ENCODE measurements at places on chromosomes 7 and 10.

DNA sequence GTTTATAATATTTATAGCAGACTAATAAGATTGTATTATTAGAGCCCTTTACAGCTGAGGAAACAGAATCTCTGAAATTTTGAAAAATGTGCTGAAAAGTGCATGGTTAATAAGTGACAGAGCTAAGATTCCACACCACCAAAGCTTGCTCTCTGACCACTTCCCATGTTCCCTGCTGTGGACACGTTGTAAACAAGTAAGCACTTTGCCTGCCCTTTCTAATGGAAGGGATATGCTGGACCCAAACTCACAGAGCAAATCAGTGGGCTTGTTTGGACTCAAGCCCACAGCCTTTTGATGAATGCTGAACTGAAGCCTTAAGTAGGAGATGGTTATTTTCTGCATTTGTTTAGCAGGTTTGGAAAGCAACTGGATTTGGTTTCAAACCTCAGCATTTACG, 214.0 kb upstream of the TMEM72 start:
- no peak for DNase-seq

GRCh38 chr7:39609935-39610263, 13.5 kb upstream of the RALA start:
- DNase-seq, result no peak

GRCh38 chr10:63767138-63767801, 246.1 kb downstream of the REEP3 start:
- DNase-seq, result no peak

GRCh38 chr7:135772639-135773222, 24.1 kb upstream of the FAM180A start:
- no peak for DNase-seq

DNA sequence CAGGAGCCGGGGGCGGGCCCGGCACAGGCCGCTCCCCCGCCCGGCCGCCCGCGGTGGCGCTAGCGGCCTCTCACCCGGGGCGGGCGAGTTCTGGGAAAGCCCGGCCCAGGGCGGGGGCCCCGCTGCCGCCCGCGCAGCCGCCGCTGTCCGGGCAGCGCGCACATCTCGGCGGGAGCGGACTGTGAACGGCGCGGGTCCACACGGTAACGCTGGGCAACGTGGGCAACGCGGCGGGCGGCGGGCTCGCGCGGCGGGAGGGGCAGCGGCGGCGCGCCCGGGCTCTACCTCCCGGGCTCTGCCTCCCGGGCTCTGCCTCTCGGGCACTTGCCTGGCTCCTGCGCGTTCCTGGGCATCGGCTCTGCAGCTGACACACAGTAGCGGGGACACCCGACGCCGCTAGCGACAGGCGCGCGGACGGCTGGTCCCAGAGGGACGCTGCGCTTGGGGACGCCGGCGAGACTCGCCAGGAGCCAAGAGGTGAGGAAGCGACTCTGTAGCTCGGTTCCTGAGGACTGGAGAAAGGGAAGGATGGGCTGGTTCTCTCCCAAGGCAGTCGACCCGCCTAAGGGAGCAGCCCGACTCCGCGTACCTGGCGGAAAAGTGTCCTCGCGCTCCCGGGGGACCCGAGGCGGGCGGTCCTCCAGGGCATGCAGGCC, at the start of gene PLCE1:
Gene PLCE1 (plus strand): TSS at position 150 of the 656 bp plus-strand sequence. CDS start 37,116 bp downstream, outside the sequence.
- peak; percentile 51 for DNase-seq

Data from anterior cingulate cortex (tissue), 58 donors.